ENCODE measurements at places on chromosomes 7 and 10. TPM values are rescaled to one million over a fixed set of nuclear protein-coding genes. Genes with fewer than 3 reads are reported as not detected.

Gene ZNF736
- total RNA-seq: 10.7 TPM

Gene OR9A2
- not detected for total RNA-seq

Gene PNLIPRP3
- total RNA-seq: not detected

Gene BNIP3
- 197 TPM for total RNA-seq

Gene SLC18A3
- not detected for total RNA-seq

Gene MOGAT3
- total RNA-seq: not detected

Gene GDF10
- total RNA-seq: not detected

GRCh38 chr10:124957404-124957947 lies 15.6 kb downstream of the ZRANB1 start:
- H3K27ac ChIP-seq: no peak overlapping the region
- no peaks in the 10 kb centered on the region for H3K4me1 ChIP-seq
- H3K4me3 ChIP-seq: no peak overlapping the region
- H3K27me3 ChIP-seq: no peaks in the 10 kb centered on the region
- DNase-seq: no peak

- no peaks in the 10 kb centered on the region for H3K36me3 ChIP-seq
- peak; percentile 57 for DNase-seq
- peaks cover 35% of the 10 kb centered on the region for H3K4me1 ChIP-seq
- H3K27me3 ChIP-seq: no peaks in the 10 kb centered on the region
These were observed 181.3 kb downstream of the CHN2 start for GRCh38 chr7:29375641-29376562.

GRCh38 chr10:68684413-68684812 lies 36.6 kb upstream of the CCAR1 start:
- DNase-seq: no peak
- no peak overlapping the region for H3K4me3 ChIP-seq
- no peak overlapping the region for H3K27ac ChIP-seq
- H3K36me3 ChIP-seq: peaks cover 3% of the 10 kb centered on the region

DNA sequence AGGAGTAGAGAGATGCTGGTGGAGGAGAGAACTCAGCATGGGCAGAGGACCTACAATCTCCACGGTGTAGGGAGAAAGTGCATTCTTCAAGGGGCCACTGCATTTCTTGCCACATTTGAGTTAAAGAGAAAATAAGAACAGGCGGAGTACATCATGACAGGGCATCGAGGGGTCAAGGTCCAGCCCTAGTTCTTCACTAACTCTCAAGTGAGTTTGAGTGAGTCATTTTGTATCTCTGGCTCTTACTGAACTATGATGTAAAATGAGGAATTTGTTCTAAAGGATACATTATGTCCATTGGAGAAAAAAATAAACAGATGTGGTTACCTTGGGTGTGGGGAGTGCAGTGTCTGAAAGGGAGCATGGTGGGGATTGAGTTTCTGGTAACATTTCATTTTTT lies 182.9 kb downstream of the XPNPEP1 start:
- peaks cover 17% of the 10 kb centered on the region for H3K4me1 ChIP-seq
- H3K4me3 ChIP-seq: no peak overlapping the region
- no peak for DNase-seq
- no peaks in the 10 kb centered on the region for H3K36me3 ChIP-seq
- H3K27me3 ChIP-seq: no peaks in the 10 kb centered on the region
- H3K27ac ChIP-seq: no peak overlapping the region

DNA sequence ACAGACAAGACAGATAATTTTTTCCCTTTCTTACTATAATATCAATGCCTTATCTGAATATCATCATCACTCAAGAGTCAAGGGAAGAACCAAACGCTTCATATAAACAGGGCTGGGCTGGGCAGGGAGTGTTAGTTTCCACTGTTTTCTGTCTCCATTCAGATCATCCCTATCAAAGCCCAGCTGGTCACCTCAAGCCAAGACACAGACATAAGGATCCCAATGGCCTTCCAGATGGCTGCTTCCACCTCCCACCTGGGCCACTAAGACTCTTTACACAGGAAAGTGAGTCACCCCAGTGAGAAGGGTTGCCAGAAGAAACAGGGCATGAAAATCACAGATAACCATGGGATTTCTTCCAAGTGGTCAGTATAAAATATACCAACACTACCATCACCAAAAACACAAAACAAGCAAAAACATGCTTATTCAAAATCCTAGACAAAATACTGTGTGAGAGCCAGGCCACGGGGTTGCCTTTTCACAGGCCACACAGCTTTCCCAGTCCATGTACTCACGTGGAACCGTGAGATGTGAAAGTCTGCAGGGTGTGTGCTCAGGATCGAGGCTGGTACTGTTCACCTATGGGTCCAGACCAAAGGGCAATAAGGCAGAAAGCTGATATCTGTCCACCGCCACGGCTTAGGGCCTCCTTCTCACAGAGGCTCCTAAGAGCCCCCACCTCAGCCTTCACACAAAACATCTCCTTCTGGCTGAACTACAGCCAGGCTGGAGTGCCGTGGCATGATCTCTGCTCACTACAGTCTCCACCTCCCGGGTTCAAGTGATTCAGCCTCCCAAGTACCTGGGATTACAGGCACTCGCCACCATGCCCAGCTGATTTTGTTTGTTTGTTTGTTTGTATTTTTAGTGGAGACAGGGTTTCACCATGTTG lies 5.7 kb downstream of the PRSS1 start:
- H3K36me3 ChIP-seq: no peaks in the 10 kb centered on the region
- DNase-seq: peak; percentile 44
- H3K4me3 ChIP-seq: no peak overlapping the region
- H3K4me1 ChIP-seq: peaks cover 5% of the 10 kb centered on the region
- peaks cover 34% of the 10 kb centered on the region for H3K27me3 ChIP-seq
- no peak overlapping the region for H3K27ac ChIP-seq

- DNase-seq: no peak
- H3K36me3 ChIP-seq: no peaks in the 10 kb centered on the region
- H3K4me3 ChIP-seq: no peak overlapping the region
These were observed 212.7 kb upstream of the FAM3C start for GRCh38 chr7:121608785-121609184.

GRCh38 chr7:81195033-81195432 lies 276.2 kb upstream of the SEMA3C start:
- peaks cover 9% of the 10 kb centered on the region for H3K4me1 ChIP-seq
- H3K36me3 ChIP-seq: no peaks in the 10 kb centered on the region
- no peaks in the 10 kb centered on the region for H3K27me3 ChIP-seq

- no peaks in the 10 kb centered on the region for H3K36me3 ChIP-seq
- H3K27me3 ChIP-seq: no peaks in the 10 kb centered on the region
- no peak for DNase-seq
- H3K4me1 ChIP-seq: no peaks in the 10 kb centered on the region
- no peak overlapping the region for H3K27ac ChIP-seq
These were observed 499.6 kb upstream of the LRRN3 start for GRCh38 chr7:110591341-110591740.

DNA sequence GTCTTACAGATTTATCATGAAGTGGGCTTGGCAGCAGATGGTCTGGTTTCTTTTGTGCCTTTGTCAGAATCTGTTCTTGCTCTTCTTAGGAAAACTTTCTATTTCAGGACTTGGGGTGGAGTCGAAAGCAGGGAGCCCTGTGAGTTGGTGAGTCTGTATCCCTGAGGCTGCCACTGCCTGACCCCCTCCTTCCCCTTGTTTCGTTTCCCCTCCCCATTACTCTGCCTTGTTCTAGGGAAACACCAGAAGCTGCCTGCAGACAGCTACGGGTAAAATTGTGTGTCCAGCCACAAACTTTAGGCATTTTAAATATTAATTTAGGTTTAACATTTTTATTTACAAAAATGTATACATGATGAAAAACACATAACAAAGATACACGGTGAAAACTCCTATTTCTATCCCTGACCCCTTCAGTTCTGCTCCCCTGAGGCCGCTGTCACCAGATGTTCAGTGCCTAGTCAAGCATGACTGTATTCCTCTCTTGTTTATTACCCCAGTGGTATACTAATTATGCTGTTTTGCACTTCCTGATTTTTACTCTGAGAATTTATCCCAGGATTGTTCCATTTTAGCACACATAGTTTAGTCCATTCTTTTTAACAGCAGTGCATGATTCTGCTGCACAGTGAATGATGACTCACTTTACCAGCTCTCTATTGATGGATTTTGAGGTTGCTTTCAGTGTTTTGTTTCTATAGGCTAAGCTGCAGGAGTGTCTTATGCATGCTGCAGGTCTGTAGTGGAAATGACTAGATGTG lies 9.1 kb downstream of the TSPAN14 start:
- DNase-seq: no peak
- H3K27ac ChIP-seq: no peak overlapping the region
- no peaks in the 10 kb centered on the region for H3K27me3 ChIP-seq
- H3K36me3 ChIP-seq: no peaks in the 10 kb centered on the region
- no peaks in the 10 kb centered on the region for H3K4me1 ChIP-seq
- no peak overlapping the region for H3K4me3 ChIP-seq

DNA sequence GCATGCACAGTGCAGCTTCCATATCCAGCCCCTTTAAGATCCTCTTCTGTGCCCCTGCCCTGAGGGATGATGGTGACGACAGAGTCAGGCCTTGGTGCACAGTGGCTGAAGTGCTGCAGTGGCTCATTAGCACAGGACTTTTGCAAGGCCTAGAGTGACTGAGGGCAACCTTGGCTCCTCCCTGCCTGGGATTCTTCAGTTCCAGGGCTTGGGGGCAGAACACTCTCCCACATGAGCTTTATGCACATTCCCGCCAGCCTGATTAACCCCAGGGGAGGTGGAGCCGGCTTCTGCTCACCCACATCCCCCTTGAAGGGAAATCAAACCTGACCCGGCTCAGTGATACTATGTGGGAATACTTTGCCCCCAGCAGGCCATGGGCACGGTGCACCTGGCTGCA lies 253.4 kb downstream of the GALNT17 start:
- DNase-seq: no peak
- H3K27ac ChIP-seq: no peak overlapping the region
- no peaks in the 10 kb centered on the region for H3K27me3 ChIP-seq

GRCh38 chr7:123237-123636 lies 69.1 kb upstream of the FAM20C start:
- no peaks in the 10 kb centered on the region for H3K4me1 ChIP-seq
- H3K36me3 ChIP-seq: no peaks in the 10 kb centered on the region
- H3K4me3 ChIP-seq: no peak overlapping the region
- no peaks in the 10 kb centered on the region for H3K27me3 ChIP-seq

- DNase-seq: no peak
- no peak overlapping the region for H3K27ac ChIP-seq
- H3K36me3 ChIP-seq: no peaks in the 10 kb centered on the region
- H3K4me1 ChIP-seq: no peaks in the 10 kb centered on the region
- H3K4me3 ChIP-seq: no peak overlapping the region
These were observed 319.1 kb upstream of the TMEM229A start for GRCh38 chr7:124351950-124352349.

GRCh38 chr10:4294271-4294670 lies 509.3 kb upstream of the KLF6 start:
- H3K27me3 ChIP-seq: no peaks in the 10 kb centered on the region
- no peaks in the 10 kb centered on the region for H3K4me1 ChIP-seq
- no peak overlapping the region for H3K4me3 ChIP-seq
- peak; percentile 37 for DNase-seq
- no peak overlapping the region for H3K27ac ChIP-seq
- no peaks in the 10 kb centered on the region for H3K36me3 ChIP-seq

DNA sequence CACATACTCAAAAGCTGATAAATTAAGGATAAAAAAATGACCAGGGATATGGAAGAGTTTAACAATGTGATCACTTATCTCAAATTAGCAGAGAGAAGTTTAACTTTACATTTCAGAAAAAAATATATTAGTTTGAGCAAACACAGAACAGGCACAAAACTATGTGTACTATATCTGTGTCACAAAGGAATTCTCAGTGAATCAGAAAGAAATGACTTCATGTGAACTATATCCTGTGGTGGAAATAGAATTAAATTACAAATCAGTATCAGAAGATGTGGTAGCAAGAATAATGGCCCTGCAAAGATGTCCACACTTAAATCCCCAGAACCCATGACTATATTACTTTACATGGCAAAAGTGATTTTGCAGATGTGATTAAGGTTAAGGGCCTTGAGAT lies 70.3 kb downstream of the SEC23IP start:
- H3K36me3 ChIP-seq: no peaks in the 10 kb centered on the region
- H3K27ac ChIP-seq: no peak overlapping the region
- H3K4me1 ChIP-seq: no peaks in the 10 kb centered on the region
- no peak overlapping the region for H3K4me3 ChIP-seq

DNA sequence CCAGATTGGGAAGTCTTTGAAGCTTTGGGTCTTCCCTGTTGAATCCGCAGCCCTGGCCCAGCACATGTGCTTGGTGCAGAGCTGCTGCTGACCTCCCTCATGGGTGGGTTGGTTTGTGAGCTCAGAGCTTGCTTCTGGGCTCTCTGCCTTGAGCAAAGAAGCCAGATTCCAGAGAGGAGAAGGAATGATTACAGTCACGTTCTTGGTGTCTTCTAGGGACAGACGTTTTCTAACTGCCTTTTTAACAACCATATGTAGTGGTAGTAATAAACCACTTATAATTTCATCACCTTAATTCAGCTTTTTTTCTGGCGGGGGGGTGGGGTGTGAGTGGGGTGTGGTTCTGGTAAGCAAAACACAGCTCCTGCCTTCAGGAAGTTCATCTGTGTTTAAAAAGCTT lies 39.5 kb downstream of the LRMDA start:
- no peaks in the 10 kb centered on the region for H3K27me3 ChIP-seq
- no peaks in the 10 kb centered on the region for H3K36me3 ChIP-seq
- DNase-seq: no peak
- H3K27ac ChIP-seq: no peak overlapping the region
- peaks cover 25% of the 10 kb centered on the region for H3K4me1 ChIP-seq

GRCh38 chr7:101606498-101606923 lies 22.6 kb downstream of the MYL10 start:
- H3K36me3 ChIP-seq: no peaks in the 10 kb centered on the region
- DNase-seq: no peak
- peaks cover 9% of the 10 kb centered on the region for H3K4me1 ChIP-seq
- no peaks in the 10 kb centered on the region for H3K27me3 ChIP-seq
- H3K27ac ChIP-seq: no peak overlapping the region
- H3K4me3 ChIP-seq: no peak overlapping the region

DNA sequence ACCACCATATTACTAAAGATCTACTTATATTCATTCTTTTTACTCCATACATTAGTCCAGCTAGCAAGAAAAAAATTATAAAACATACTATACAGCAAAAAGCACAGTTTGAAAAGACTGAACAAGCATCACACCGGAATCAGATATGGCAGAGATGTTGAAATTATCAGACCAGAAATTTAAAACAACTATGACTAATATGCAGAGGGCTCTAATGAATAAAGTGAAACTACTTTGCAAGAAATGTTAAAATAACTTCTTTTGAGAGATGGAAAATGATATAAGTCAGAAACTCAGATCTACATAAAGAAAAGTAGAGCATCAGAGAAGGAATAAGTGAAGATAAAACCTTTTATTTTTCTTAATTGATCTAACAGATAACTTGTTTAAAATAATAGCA lies 50.9 kb downstream of the SGCE start:
- no peaks in the 10 kb centered on the region for H3K36me3 ChIP-seq
- H3K27me3 ChIP-seq: no peaks in the 10 kb centered on the region
- H3K27ac ChIP-seq: no peak overlapping the region
- no peak for DNase-seq

GRCh38 chr10:43407148-43407575 lies 1.8 kb downstream of the HNRNPF start:
- DNase-seq: peak; percentile 51
- peaks cover 12% of the 10 kb centered on the region for H3K36me3 ChIP-seq
- H3K27ac ChIP-seq: peak overlapping the region; percentile 91
- H3K4me1 ChIP-seq: peaks cover 43% of the 10 kb centered on the region

GRCh38 chr10:69089638-69090599 lies 2.0 kb downstream of the SRGN start:
- DNase-seq: peak; percentile 63
- peak overlapping the region; percentile 72 for H3K4me3 ChIP-seq
- peaks cover 56% of the 10 kb centered on the region for H3K4me1 ChIP-seq
- peak overlapping the region; percentile 77 for H3K27ac ChIP-seq

GRCh38 chr7:12619461-12620069 lies 49.0 kb downstream of the SCIN start:
- no peak overlapping the region for H3K27ac ChIP-seq
- DNase-seq: no peak
- H3K4me1 ChIP-seq: peaks cover 9% of the 10 kb centered on the region
- H3K4me3 ChIP-seq: no peak overlapping the region

GRCh38 chr7:128352153-128352537 lies 8.4 kb upstream of the RBM28 start:
- peaks cover 4% of the 10 kb centered on the region for H3K4me1 ChIP-seq
- no peak overlapping the region for H3K27ac ChIP-seq
- no peaks in the 10 kb centered on the region for H3K27me3 ChIP-seq

Data from PC-3 (cell line).